NCI-H1048 (cell line): ENCODE measurements at places on chromosomes 6 and 20.

DNA sequence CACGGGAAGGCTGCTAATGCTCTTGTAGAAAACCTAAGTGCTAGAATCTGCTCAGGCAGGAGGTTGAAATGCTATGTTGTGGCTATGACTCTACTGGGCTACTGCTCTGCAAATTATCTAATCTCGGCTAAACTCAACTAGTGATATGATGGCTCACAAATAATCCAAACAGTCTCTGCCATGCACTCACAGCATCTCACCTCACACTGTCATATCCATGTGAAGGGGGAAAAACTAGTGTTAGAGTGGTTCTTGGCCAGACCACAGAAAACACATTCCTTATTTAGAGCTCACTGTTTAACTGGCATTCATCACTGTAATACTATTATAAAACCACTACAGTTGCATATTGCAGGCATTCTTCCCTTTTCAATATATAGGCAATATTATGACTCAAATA is 81.8 kb upstream of the DST start:
- DNase-seq, result no peak

GRCh38 chr20:5863040-5863833 is 87.1 kb downstream of the TRMT6 start:
- DNase-seq, result no peak

DNA sequence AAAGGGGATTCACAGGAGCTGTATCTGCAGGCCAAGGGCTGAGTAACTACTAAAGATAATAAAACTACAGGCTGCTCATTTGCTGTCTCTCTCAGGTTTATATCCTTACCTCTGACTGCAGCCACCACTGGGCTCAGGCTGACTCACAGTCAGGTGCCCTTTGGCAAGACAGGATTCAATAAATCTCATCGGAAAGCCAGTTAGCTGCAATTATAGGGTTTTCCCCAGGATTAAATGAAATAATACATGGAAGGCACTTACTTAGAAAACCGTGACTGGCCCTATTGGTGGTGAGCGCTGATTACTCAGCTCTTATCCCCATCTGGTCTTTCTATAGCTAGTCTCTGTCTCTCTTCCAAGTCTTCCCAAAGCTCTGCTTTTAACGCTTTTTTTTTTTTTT is 26.4 kb downstream of the RMND1 start:
- DNase-seq, result no peak

- no peak for DNase-seq
Observed at GRCh38 chr20:49591217-49591865, 23.4 kb upstream of the PTGIS start.

GRCh38 chr6:31892821-31893220 is 4.7 kb downstream of the EHMT2 start:
- no peak for DNase-seq

- DNase-seq, result no peak
Observed at GRCh38 chr20:53900380-53900999, 169.9 kb downstream of the BCAS1 start.

DNA sequence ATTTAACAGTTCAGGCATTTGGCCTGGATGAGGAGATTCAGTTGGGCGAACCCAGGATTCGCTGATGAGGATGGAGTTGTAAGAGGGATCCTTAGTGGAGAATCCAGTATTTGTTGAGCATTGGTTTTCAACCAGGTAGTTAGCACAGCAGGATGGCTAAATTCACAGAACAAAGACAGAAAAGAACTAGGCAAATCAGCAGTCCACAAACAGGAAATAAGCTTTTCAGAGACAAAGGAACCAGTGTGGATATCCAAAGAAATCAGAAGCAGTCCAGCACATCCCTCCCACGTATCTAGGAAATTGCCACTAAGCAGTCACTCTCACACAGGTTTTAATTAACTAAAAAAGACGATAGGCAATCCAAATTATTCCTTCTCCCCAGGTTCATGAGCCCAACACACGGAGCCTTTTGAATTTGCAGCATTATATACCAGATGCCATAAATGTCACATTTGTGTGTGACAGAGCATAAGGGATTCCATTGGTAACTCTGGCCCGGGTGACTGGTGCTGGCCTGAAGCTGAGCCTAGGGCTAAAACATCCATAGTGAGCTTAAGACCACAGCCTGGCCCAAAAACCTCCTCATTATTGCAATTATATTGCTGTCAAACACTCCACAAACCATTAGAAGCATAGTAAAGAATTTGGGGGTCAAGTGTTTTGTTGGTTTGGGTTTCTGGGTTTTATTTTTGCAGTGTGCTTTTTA is 131.5 kb downstream of the SOBP start:
- peak; percentile 33 for DNase-seq

DNA sequence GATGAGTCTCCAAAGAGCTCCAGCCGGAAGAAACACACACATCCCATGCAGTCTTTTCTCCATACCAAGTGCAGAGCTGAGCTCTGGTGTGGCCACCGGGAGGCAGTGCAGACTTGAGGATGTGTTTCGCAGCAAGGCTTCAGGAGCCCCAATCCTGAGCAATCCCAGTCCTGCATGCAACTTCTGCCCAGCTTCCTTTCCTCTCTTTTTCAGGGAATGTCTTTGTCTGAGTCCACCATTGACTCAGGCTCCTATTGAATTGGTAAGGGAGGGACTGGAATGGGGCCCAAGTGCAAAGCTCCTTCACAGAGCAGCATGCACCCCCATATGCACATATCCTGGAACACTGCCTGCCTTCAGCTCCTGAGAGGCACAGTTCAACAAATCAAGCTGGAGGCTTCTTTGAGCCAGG is 50.5 kb upstream of the ASIP start:
- DNase-seq, result no peak
